Neural crest cell (in vitro differentiated cells): ENCODE measurements at places on chromosomes 5 and 9.

- DNase-seq: no peak
Observed at GRCh38 chr5:59528202-59528862, 365.2 kb downstream of the PDE4D start.

DNA sequence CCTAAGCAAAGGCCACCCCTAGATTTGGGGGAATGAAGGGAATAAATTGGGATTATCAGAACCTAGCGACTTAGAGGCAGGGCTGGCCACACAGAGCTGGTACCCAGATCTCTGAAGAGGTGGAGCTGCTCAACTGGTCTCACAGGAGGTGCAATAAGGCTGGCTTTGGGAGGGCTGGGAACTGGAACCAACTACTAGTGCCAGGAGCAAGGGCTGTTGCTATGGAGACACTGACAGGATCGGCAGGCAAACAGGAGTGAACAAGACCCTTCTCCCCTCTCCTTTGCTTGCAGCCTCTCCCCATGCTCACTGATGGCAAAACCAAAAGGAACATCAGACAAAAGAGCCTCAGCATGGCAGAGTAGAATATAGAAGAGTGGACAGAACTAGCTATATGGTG lies 17.0 kb upstream of the WHRN start:
- no peak for DNase-seq

- DNase-seq: no peak
Observed at GRCh38 chr5:132708645-132709044, 28.7 kb downstream of the KIF3A start.

GRCh38 chr5:107799306-107799705 lies 128.6 kb upstream of the EFNA5 start:
- DNase-seq: no peak

GRCh38 chr5:14700478-14701436 lies 36.2 kb downstream of the OTULIN start:
- DNase-seq: no peak

DNA sequence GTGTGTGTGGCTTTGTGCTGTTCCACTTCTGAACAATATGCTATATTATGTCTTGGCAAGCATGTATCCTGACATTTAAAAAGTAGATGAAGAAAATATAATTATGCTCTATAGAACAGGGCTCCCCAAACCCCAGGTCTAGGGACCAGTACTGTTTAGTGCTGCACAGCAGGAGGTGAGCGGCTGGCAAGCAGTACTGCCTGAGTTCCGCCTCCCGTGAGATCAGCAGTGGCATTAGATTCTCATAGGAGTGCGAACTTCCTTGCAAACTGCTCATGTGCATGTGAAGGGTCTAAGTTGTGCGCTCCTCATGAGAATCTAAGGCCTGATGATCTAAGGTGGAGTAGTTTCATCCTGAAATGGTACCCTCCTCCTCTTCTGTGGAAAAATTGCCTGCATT lies 979.1 kb upstream of the CTNND2 start:
- DNase-seq: no peak
